ENCODE measurements at places on chromosomes 2 and 18. TPM values are rescaled to one million over a fixed set of nuclear protein-coding genes. Genes with fewer than 3 reads are reported as not detected.
A peak's percentile ranks its signal among the peaks of the same experiment; 100 is the strongest.

DNA sequence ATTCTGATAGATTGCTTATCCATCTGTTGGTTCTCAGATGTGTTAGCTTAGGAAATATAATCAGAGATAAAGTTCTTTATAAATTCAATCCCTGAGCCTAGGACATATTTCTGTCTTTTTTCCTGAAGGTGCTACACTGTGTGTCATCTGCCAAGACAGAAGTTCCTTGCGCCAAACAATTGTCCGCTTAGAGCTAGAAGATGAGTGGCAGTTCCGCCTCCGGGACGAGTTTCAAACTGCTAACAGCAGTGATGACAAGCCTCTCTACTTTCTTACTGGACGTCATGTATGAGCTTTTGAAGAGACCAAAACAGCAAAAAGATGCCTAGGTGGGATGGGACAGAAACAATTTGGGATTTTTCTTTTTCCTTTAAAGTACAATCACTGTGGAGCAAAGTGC is 78.0 kb downstream of the ESCO1 start:
- H3K4me3 ChIP-seq, result no peak overlapping the region
- no peak for DNase-seq
- no peaks in the 10 kb centered on the region for H3K4me1 ChIP-seq
- H3K36me3 ChIP-seq, result peaks cover 1% of the 10 kb centered on the region
- H3K27me3 ChIP-seq, result no peaks in the 10 kb centered on the region
- H3K27ac ChIP-seq, result no peak overlapping the region

DNA sequence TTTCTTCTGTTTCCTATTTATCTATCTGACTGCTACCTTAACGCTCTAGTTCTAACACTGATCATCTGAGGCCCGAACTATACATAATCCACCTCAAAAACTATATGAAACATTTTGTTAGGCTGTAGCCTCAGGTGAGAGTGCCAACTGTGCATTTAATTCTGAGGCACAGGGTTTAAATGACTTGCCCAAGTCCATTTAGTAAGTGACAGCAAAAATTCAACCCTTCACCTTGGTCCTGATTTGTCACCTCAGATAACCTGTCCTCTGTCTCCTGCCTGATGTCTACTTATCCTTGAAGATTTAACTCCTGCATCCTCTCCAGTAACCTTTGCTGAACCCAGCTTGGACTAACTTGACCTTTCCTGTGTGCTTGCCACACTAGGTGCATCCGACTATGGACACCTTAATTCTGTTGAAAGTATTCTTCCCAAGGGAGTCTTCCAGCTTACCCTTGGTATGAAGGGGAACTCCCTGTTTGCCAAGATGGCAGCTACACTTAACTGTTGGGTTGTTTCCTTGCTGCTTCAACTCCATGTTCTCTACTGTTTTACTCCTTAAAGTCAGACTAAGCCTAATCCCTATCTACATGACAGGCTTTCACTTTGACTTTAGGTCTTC is 23.5 kb downstream of the CD302 start:
- no peak overlapping the region for H3K27ac ChIP-seq
- peaks cover under 1% of the 10 kb centered on the region for H3K36me3 ChIP-seq
- no peak overlapping the region for H3K4me3 ChIP-seq
- no peaks in the 10 kb centered on the region for H3K4me1 ChIP-seq
- no peaks in the 10 kb centered on the region for H3K27me3 ChIP-seq
- no peak for DNase-seq

- no peaks in the 10 kb centered on the region for H3K4me1 ChIP-seq
- H3K36me3 ChIP-seq, result no peaks in the 10 kb centered on the region
- H3K4me3 ChIP-seq, result no peak overlapping the region
Measured at GRCh38 chr2:237440819-237441281, 26.9 kb upstream of the COL6A3 start.

DNA sequence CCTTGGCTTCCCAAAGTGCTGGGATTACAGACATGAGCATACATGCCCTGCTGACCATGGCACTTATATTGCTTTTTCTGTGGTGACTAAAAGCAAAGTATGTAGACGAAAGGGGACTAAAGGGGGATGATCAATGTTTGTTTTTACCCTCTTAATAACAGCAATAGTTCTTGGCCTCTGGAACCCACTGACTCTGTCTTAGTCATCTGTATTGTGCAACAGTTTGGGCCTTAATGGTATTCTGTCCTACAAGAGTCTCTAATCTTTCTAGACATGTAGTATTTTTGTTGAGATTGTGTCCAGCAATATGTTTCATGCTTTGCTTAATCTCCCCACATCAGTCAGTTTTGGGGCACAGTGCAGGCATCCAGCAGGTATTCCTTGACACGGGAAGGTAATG is 359.9 kb upstream of the FANCL start:
- no peak overlapping the region for H3K4me3 ChIP-seq
- no peaks in the 10 kb centered on the region for H3K36me3 ChIP-seq
- H3K27ac ChIP-seq, result no peak overlapping the region
- no peaks in the 10 kb centered on the region for H3K4me1 ChIP-seq
- no peak for DNase-seq
- H3K27me3 ChIP-seq, result no peaks in the 10 kb centered on the region

GRCh38 chr2:64989982-64990614 is 899 bp downstream of the SLC1A4 start:
- no peak overlapping the region for H3K27ac ChIP-seq
- H3K4me1 ChIP-seq, result peaks cover 9% of the 10 kb centered on the region
- no peaks in the 10 kb centered on the region for H3K36me3 ChIP-seq
- H3K27me3 ChIP-seq, result no peaks in the 10 kb centered on the region

GRCh38 chr2:234403074-234403473 is 93.8 kb downstream of the ARL4C start:
- no peak overlapping the region for H3K27ac ChIP-seq
- H3K4me1 ChIP-seq, result no peaks in the 10 kb centered on the region
- no peak for DNase-seq
- H3K36me3 ChIP-seq, result no peaks in the 10 kb centered on the region

DNA sequence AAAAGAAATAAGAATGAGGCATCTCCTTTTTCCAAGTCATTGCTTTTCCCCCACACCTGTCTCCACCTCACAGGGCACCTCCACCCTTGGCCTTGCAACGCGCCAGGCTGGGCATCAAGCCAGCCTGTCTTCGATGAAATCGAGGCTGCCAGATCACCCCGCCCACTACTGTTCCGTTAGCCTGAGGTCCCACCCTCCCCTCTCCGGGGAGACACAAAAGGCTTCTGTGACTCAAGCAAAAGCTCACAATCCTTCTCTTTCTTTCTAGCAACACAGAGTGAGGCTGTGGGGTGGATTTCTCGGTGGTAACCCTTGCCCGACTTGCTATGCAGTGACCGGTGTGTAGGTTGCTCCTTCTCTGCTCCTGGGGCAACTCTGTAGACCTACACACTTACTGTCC is 9.9 kb downstream of the TNP1 start:
- no peak for DNase-seq
- H3K27ac ChIP-seq, result no peak overlapping the region
- H3K4me1 ChIP-seq, result no peaks in the 10 kb centered on the region
- no peaks in the 10 kb centered on the region for H3K36me3 ChIP-seq

GRCh38 chr18:79859314-79859713 is 61.6 kb downstream of the KCNG2 start:
- no peak overlapping the region for H3K27ac ChIP-seq
- H3K4me1 ChIP-seq, result no peaks in the 10 kb centered on the region
- peak; percentile 19 for DNase-seq

Gene GPR45
- not detected for total RNA-seq

DNA sequence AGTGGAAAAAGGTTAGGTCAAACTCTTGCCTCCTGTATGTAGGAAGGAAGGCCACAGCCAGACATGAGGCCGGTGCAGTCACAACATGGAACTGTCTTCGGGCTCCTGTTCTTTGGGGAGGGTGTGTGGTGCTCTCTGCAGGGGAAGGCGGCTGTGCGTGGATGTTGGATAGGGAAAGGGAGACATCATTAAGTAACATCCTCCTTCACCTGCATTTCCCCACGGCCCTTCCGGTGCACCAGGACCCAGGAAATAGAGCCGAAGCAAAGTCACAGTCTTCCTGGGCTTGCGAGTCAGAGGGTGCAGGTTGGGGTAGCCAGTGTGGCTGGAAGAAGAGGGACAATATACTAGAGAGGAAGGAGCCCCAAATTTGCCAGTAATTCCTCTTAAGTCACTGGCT is 78.9 kb upstream of the SMAD7 start:
- no peak overlapping the region for H3K27ac ChIP-seq
- H3K27me3 ChIP-seq, result no peaks in the 10 kb centered on the region
- H3K4me1 ChIP-seq, result no peaks in the 10 kb centered on the region
- DNase-seq, result peak; percentile 20
- H3K36me3 ChIP-seq, result no peaks in the 10 kb centered on the region

Gene CBLN2
- 0.42 TPM for total RNA-seq

DNA sequence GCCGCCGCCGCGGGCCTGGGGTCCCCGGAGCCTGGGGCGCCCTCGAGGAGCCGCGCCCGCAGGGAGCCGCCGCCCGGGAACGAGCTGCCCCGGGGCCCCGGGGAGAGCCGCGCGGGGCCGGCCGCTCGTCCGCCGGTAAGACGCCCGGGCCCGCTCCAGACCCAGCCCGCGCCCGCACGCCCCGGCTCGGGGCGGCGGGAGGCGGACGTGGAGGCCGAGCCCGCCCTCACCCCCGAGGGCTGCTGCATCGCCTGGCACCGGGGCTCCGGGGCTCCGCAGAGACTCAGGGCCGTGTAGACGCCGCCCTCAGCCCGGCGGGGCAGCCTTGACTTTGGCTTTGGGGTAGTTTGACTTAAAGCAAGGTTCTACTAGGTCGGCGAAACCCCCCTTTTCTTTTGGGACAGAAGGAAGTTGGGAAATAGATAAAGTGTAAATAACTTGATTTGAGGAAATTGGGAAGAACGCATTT is 335 bp downstream of the ERFE start:
- H3K4me3 ChIP-seq, result no peak overlapping the region
- H3K27me3 ChIP-seq, result no peaks in the 10 kb centered on the region
- H3K36me3 ChIP-seq, result no peaks in the 10 kb centered on the region
- no peak for DNase-seq

DNA sequence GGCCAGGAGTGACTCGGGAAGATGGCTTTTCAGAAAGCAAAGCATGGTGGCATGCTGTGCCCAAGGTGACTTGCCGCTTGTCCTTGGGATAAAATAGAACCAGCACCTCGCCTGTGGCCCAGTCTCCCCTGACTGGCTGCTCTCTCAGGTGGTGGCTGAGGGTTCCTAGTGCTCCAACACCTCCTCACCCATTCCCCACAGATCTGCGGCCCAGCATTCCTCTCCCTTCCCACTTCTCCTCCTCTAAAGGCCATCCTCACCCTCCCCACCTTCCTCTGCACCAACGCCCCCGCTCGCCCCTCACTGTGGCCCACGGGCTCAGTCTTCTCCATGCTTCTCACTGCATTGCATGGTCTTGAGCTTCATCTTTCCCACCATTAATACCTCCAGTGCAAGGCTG is 132.4 kb downstream of the PXDN start:
- H3K36me3 ChIP-seq, result no peaks in the 10 kb centered on the region
- DNase-seq, result no peak
- no peak overlapping the region for H3K27ac ChIP-seq
- H3K4me3 ChIP-seq, result no peak overlapping the region
- no peaks in the 10 kb centered on the region for H3K27me3 ChIP-seq

GRCh38 chr2:14635391-14635871 is 2.9 kb downstream of the LRATD1 start:
- peaks cover 37% of the 10 kb centered on the region for H3K4me1 ChIP-seq
- DNase-seq, result peak; percentile 52
- H3K27me3 ChIP-seq, result peaks cover 5% of the 10 kb centered on the region
- peak overlapping the region; percentile 61 for H3K27ac ChIP-seq
- H3K36me3 ChIP-seq, result no peaks in the 10 kb centered on the region
- peak overlapping the region; percentile 65 for H3K4me3 ChIP-seq

Gene UGT1A10
- 0.08 TPM for total RNA-seq

GRCh38 chr18:56108478-56109367 is 520.7 kb upstream of the TCF4 start:
- H3K27ac ChIP-seq, result no peak overlapping the region
- no peak for DNase-seq
- no peaks in the 10 kb centered on the region for H3K4me1 ChIP-seq

Gene AFF3
- total RNA-seq, result 3.5 TPM

- H3K27me3 ChIP-seq, result no peaks in the 10 kb centered on the region
- H3K4me3 ChIP-seq, result no peak overlapping the region
- no peak for DNase-seq
- no peaks in the 10 kb centered on the region for H3K4me1 ChIP-seq
- H3K27ac ChIP-seq, result no peak overlapping the region
- H3K36me3 ChIP-seq, result no peaks in the 10 kb centered on the region
Measured at GRCh38 chr2:110802208-110802932, 70.0 kb downstream of the ACOXL start.

DNA sequence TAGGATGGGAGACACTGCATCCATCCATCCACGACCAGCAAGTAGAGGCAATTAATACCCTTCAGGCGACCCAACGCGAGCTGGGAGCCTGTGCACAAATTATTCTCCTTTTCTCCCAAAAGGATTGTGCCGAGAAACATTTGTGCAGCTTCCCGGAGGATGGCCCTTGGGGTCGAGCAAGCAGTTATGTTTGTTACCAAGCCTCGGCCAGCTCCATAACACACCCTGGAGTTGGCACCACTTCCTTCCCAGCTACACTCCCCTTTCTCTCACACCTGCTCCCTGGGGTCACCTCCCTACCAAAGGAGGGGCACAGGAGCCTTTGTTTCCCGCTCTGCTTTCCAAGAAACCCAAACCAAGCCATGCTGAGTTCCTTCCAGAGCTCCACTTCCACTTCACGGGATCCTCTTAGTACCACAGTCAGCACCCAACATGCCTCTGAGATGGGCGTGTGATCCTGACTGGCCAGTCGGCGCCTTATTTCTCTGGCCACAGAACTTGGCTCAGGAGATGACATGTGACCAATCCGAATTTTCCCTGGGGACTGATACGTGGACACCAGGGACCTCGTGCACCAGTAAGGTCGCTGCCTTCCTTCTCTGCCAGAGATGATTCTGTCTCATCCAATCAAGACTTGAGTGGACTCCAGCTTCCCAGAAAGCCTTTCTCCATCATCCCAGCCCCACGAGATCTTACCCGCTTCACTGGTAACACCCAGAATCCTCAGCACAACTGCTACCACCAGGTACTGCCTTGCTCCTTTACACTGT is 28.5 kb downstream of the GPR55 start:
- peak; percentile 24 for DNase-seq
- no peak overlapping the region for H3K27ac ChIP-seq
- no peaks in the 10 kb centered on the region for H3K4me1 ChIP-seq
- no peaks in the 10 kb centered on the region for H3K36me3 ChIP-seq
- no peak overlapping the region for H3K4me3 ChIP-seq

DNA sequence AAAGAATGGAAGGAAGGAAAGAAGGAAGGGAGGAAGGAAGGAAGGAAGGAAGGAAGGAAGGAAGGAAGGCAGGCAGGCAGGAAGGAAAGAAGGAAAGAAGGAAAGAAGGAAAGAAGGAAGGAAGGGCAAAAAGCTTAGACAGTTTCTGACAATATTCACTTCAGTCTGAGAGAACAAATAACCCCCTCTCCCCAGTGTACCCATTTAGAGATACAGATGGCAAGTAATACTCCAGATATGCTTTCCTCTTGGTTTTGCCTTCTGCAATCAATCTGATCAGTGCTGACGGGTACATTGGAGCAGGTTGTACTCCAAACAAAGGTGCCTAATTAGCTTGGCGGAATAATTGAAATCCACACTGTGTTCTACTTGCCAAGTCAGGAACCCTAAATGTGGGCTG is 534.6 kb upstream of the TMEFF2 start:
- no peak overlapping the region for H3K27ac ChIP-seq
- no peak for DNase-seq
- H3K36me3 ChIP-seq, result no peaks in the 10 kb centered on the region
- H3K4me1 ChIP-seq, result no peaks in the 10 kb centered on the region
